ENCODE measurements at places on chromosomes 5 and 9.

GRCh38 chr9:10613419-10613818 is 617 bp upstream of the PTPRD start:
- no peak for DNase-seq

DNA sequence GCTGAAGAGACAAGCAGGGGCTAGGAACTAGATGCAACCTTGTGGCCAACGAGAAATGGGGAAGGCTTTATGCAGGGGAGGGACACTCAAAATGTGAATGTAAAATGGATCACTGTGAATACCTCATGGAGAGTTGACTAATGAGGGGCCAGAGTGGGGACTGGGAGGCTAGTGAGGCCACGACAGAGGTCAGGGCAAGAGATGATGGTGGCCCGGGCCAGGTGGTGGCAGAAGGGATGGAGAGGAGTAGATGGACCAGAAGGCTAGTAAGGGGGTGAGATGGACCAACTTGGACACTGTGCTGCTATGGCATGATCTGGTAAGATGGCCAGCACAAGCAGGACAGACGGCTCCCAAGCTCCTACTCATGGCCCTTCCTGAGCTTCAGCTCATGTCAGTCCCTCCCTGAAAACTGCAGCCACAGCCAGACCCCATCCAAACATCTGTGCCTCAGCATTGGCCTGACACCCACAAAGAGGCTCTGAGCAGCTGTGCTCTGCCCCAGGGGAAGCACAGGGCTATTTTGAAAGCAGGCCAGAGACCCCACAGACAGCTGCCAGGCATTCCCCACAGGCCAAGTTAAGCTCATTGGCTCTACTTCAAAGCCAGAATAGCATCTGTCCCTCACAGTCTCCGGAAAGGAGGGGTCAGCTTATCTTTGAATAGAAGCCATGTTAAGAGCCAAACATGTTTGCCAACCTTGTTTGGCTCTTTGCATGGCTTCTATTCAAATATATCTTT is 22.1 kb downstream of the P4HA2 start:
- DNase-seq = no peak

GRCh38 chr9:23342291-23342690 is 483.7 kb downstream of the ELAVL2 start:
- DNase-seq = no peak

GRCh38 chr5:97044052-97044451 is 98.4 kb downstream of the LIX1 start:
- DNase-seq = no peak

DNA sequence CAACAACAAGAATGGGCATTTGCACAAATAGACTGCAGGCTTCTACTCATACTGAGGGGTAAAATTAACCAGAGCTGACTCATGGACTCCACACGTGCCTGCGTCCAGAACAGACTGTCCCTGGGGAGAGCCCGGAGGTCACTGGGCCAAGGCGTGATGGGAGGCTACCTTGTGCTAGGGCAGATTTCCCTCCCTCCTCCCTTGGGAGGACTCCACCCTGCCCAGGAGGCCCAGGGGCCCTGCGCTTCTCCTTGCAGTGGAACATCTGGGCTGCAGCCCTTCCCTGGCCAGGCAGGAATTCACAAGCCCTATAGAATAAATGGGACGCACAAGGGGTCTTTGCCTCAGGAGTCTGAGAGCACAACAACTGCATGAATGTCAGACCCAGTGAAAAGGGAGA is 35.6 kb downstream of the IRX2 start:
- DNase-seq = no peak

DNA sequence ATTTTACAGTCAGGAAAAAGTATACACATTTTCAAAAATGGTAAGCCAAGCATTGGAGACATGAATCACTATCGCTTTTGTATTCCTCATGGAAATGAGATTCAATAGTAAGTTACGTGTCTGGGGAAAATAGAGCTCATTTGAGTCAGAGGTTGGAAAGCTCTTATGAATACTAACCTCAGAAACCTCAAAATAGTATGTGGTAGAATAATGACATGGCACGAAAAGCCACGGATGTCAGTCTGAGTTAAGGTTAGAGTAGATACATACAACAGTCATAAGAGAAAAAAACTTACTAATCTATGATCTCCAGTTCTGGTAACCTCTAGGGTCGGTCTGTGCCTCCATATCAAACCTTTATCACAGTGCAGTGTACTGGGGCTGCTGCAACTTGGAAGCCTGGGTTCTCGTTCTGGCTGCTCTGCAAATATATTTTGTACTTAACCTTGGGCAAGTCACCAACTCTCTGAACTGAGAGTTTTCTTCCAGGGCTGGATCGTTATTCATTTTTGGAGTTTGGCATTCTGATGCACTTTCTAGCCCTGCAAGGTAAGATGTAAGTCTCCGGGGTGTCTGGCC is 31.8 kb downstream of the MAP1B start:
- no peak for DNase-seq

DNA sequence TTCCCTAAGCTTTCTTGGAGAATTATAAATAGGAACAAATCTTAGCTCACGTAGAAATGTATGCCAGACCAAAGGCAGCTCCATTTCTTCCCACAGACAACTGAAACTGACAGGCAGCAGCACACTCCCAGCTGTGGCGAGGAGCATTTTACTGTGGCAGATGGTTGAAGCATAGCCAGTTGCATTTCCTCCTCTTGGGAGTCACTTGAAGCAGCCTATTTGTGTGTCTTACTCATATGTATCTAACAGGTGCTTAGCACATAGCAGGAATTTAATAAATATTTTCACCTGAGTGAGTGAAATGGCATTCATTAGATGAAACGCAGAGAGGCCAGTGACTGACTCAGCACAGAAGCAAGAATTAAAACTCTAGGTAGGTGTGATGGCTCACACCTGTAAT is 12.3 kb upstream of the MTMR12 start:
- no peak for DNase-seq

- DNase-seq = no peak
Observed at GRCh38 chr5:140186267-140186671, 11.3 kb downstream of the CYSTM1 start.

- DNase-seq = no peak
Observed at GRCh38 chr5:6827526-6828219, 114.4 kb downstream of the TENT4A start.

DNA sequence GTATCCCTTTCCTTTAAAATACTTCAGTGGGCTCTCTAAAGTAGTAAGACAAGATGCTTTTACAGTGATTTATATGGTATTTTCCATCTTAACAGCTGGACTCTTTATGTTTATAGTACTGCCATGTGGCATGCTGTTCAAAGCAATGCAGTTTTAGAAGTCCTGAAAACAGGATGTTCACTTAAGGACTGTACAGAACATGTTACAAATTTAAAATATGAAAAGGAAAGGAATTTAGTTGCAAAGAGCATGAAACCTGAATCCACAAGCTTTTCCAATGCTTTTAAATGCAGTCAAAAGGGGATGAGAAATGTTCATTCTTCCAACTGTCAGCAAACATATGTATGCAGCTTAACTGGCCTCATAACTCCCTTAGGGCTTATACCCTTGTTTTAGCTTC is 580.2 kb downstream of the EFNA5 start:
- DNase-seq = no peak

DNA sequence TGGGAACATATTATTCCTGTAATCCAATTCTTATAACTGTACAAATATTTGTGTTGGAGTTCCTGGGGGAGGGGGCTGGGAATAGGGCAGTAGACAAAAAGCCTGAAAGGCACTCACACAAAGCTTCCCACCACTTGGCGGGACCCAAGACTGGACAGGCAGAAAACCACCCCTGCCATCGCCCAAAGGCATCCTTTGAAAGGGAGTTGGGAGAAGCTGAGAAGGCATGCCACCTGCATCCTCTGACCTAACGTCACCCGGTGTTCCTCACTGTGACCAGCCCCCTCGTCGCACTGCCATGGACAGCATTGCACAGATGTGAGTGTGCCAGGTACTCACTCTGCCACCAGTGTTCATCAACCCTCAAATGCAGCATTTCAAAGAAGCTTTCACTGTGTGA is 80.6 kb upstream of the SMIM23 start:
- DNase-seq = no peak

DNA sequence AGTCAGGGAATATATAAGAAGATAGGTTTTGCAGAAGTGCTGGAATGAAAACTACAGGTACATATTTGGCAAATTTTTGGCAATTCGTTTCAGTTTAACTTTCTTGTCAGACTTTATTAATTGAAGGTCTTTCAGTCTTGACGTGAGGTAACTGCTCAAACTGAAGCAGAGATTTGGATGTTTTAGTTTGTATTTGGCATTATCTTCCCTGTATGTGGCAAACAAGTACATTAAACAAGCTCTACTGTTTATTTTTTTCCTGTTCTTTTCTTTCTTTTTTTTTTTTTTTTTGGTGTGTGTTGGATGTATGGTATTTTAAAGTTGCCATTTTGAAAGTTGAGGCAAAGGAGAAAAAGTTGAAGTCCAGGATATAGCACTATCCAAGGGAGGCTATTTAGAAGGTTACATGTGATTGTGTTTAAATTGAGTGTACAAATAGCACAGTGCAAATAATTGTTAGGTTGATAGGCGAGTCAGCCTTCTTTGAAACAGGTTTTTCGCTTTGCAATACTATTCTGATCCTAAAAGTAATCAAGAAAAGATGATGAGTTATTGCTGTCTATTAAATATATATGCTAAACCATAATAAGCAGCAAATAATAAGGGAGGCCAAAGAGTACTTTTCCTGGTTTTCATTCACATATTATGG is 2.2 kb downstream of the PBX3 start:
- DNase-seq = no peak

GRCh38 chr5:133179405-133179804 is 127.6 kb downstream of the HSPA4 start:
- DNase-seq = no peak

DNA sequence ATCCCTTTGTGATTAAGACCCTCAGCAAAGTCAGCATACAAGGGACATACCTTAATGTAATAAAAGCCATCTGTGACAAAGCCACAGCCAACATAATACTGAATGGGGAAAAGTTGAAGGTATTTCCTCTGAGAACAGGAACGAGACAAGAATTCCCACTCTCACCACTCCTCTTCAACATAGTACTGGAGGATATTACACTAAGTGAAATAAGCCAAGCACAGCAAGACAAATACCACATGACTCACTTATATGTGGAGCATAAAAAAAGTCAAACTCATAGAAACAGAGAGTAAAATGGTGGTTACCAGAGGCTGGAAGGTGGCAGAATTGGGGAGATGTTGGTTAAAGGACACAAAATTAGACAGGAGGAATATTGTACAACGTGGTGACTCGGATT is 118.1 kb upstream of the NFIL3 start:
- no peak for DNase-seq

DNA sequence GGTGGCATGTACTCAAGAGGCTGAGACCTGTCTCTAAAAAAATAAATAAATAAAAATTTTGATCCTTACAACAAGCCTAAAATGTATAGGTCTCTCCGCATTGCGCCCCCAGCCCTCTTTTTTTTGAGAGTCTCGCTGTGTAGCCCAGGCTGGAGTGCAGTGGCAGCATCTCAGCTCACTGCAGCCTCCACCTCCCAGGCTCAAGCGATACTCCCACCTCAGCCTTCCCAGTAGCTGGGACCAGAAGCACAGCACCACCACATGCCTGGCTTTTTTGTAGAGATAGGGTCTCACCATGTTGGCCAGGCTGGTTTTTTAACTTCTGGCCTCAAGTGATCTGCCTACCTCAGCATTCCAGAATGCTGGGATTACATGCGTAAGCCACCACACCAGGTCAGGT is 2.2 kb upstream of the GARIN3 start:
- no peak for DNase-seq

- DNase-seq = no peak
Observed at GRCh38 chr9:86629530-86629929, 275.3 kb upstream of the TUT7 start.

DNA sequence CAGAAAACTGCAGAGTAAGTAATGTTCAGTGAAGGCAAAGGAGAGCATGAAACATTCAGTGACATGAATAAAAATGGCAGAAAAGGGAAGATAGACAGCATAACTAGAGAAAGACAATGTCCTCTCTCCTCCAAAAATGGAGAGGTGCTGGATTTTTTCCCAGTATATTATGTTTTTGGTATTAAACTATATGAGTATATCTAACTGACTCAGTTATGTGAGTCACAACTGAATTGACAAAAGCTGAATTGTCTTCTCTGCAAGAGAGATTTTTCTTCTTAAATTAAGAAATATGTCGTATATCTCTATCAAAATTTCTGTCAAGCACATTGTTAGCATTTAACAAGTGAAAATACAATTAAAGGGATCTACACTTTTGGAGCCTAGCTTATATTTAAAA is 375.1 kb downstream of the CHSY3 start:
- no peak for DNase-seq

GRCh38 chr5:137035480-137035878 is 463.6 kb downstream of the SPOCK1 start:
- no peak for DNase-seq

DNA sequence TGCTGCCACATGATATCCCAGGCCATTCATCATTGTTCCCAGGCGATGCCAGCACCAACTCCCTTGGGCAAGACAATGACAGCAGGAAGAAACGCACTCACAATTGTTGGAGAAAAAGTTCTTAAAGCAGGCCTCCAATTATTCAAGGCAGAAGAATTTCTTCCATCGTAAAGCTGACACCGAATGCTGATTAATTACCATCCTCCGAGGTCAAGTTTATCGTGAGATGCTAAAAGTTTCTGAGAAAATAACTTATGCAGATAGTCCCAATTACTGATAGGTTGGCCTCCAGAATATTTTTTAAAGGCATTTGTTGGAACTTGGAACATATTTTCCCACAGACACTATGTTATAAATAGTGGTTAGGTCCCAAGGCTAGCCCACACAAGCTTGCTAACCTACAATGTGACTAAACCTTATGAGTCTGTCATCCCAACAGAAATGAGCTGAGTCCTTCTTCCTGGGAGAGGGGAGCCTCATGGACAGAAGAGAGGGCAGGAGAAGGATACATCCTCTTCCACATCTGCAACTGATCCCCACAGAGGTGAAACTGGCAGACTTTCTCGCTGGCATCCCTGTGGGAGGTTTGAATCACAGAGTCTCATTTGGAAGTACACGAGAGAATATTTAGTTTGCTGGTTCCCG is 202.4 kb upstream of the TBC1D2 start:
- DNase-seq = no peak

- DNase-seq = no peak
Observed at GRCh38 chr9:93823245-93824072, 131.7 kb downstream of the BARX1 start.

DNA sequence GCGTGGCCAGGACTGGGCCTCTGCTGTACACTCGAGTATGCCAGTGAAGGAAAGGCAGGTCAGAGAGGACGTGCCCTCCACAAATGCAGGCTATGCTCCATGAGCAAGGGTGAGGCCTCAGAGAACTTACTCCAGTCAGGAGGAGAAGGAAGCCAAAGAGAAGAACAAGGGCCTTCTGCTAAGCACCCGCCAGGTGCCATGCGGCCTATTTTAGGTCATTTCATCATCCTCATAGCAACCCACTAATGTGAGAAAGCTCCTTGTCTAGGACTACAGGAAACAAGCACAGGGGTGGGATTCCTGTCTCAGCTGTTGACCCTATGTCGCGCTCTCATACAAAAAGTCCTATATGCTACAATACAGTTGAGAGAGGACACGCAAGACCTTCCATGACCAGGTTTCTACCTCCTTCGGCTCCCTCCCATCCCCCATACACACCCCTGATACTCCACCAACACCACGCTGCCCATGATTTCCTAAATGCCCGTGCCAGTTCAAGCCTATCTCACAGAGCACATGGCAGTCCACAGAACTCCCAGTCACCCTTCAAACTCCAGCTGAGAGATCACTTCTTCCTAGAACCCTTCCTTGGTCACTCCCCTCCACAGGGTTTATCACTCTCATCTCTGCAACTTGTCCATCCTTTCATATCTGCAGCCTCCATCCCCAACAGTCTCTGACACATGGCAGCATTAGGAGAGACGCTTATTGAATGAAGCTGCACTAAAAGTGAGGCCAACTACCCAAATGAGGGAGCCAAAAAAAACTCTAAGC is 26.8 kb downstream of the PSMB7 start:
- DNase-seq = no peak

- no peak for DNase-seq
Observed at GRCh38 chr5:150648294-150649107, 8.0 kb downstream of the SYNPO start.
